ENCODE measurements at places on chromosomes 12 and 14.
A peak's percentile ranks its signal among the peaks of the same experiment; 100 is the strongest.

DNA sequence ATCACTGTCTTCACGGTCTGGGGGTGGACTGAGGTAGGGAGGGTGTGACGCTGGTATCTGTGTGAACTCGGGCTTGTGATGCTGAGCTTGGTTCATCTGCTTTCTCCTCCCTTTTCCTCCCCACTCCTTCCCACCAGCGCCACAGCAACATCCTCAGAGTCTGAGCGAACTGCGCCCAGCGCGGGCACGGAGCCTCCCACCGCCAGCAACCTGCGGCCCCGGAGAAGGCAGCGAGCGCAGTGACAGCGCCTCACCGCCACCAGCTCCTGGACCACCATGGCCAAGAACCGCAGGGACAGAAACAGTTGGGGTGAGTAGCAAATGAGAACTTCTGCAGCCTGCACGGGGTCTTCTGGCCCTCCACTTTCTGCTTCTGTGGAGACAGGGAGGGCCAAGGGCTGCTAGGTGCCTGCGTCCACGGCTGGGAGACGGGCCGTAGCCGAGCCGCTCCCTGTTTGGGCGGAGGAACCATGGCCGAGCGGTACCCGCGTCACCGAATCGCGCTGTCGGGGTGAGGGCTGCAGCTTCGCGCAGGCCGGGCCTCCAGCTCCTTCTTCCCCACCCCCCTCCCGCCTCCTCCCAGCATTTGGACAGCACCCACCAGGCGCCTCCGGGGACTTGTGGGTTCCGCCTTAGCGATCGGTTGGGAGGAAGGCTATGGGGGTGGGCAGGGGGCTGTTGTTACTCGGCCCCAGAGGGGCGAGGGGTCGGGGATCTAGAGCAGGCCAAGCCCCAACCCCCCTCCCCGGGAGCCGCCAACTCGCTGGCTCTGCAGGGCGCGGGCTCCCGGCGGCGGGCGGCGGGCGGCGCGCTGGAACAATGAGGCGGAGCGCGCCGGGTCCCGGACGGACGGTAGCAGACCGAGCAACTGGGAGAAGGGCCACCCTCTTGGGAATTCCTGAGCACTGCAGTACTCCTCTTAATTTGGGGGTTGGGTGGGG is at the start of gene ATL1:
ATL1 (plus strand) TSS at position 156 of the 941 bp plus-strand sequence; CDS start at position 277, 121 bp downstream.
- DNase-seq = peak; percentile 80

DNA sequence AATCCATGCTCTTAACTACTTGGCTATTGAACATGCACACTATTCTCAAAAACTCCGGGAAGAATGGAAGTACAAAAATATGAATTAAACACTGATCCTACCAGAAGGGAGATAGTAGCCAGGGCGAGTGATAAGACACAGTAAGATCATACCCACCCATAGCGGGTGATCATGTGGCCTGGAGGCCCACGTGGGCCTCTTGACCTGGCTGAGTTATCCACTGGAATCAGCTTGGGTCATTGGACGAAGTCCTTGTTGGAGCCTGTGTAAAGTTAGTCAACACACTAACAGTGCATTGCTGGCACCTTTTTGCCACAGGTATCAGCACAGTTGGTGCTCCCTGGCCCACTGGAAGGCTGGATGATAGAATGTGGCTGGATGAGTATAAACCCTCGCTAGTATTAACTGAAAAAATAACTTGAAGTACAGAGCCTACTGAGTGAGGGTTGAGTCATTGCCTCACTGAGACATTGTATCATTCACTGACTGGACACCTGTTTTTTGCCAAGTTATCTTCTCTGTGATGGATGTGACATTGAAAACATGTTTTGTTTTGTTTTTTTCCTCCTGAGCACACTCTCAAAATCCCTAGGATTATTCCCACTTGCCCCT is 149.2 kb upstream of the FUT8 start:
- no peak for DNase-seq

DNA sequence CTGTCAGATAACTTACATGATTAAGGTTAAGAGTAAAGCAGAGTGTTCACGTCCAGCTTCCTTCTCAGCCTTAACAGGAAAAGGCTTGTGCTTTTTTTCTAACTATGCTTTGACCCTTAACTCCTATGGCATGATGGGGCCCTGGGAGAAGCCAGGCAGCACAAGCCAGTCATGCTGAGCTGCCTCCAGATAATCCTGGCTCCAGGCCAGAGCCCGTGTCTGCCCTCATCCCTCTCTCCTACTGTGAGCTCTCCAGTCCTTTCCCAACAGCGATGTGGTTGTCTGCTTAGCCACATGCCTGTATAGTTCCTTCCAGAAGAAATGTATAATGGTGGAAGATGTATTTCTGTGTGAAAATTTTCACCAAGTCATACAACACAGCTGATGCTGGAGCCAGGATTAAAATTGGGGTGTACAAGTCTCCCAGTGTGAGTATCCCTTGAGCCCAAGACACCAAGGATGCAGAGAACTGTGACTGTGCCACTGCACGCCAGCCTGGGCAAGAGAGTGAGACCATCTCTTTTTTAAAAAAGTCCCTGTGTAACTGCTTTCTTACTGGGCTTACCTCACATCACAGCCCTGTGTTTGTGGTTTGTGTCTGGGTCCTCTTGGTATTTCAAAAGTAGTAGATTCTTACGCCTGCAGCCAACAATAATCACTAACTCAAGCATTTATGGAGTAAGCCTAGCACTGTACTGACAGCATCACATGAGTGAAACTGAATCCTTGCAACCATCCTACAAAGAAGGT is 7.9 kb upstream of the ITFG2 start:
- peak; percentile 84 for DNase-seq

GRCh38 chr14:94965551-94966313 is 191.6 kb downstream of the DICER1 start:
- DNase-seq = no peak

DNA sequence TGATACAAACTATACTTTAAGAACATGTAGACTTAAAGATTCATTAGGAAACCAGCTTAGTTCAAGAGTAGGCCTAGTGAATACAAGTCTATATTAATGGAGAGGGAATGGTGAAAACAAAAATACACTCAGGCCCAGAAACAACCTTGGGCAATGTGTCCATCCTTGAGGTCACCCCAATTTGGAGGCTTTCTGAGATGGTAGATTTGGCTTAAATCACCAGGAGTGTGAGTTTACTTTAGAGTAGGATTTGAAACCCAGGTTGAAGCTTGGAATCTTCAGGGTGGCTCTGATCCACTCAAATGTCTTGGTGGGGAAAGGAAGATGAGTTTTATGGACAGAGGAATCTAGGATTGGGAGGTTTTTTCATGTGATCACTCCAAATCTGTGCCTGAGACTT is 10.5 kb downstream of the LDHB start:
- no peak for DNase-seq

- no peak for DNase-seq
These were observed 52.0 kb upstream of the PSMA6 start for GRCh38 chr14:35240231-35240630.
